ENCODE measurements at places on chromosomes 12 and 14.

DNA sequence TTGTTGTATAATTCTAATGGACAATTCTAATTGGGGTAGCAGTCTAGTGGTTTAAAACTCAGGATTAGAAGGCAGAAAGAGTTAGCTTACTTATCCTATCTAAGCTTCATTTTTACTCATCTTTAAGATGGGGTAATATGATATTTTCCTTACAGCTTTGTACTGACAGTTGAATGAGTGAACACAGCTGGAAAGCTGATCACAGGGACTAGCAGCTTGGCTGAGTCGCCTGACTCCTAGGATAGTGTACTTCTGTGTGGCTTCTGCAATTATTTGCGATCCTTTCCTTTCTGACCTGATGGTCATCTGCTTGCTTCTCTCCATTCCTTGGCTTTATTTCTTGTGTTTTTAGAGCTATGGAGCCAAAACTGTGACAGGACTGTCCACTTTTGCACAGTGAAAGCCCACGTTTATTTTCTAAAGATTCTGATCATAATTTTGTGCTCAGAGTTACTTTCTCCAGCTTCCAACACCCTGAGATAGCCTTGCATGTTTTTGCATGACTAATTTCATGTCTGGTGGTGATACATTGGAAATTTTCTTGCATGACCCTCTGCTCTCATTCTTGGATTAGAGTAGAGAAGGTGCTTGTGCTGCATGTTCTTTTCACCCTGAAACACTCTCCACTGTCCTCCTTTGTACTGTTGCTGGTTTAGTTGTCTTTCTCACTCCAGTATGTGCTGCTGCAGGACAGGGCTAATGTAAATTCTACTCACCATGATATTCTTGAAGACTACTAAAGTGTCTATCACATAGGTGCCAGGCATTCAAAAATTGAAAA lies 377.0 kb upstream of the ATP2B1 start:
- no peak for DNase-seq

- DNase-seq = no peak
Observed at GRCh38 chr12:33047666-33048065, 151.1 kb upstream of the PKP2 start.

DNA sequence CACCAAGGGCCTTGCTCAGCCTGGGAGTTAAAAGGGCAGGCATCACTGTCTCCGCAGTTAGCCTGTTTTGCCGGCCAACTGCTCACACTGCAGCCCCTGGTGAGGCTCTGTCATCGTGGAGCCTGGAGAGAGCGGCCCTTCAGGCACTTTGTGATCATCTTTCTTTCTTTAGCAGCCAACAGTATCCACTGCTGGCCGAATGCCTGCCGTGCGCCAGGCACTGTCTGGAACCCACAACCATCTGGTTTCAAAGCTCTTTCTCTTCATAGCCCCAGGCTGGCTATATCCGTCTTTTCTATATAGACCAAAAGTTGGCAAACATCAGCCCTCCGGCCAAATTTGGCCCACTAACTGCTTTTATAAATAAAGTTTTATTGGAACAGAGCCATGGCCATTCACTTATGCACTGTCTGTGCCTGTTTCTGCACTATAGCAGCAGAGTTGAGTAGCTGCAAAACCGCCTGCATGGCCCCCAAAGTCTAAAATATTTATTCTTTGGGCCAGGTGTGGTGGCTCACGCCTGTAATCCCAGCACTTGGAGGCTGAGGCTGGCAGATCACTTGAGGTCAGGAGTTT lies 29.5 kb downstream of the SLC8B1 start:
- no peak for DNase-seq

GRCh38 chr12:52086366-52086765 lies 6.9 kb downstream of the SMIM41 start:
- no peak for DNase-seq

DNA sequence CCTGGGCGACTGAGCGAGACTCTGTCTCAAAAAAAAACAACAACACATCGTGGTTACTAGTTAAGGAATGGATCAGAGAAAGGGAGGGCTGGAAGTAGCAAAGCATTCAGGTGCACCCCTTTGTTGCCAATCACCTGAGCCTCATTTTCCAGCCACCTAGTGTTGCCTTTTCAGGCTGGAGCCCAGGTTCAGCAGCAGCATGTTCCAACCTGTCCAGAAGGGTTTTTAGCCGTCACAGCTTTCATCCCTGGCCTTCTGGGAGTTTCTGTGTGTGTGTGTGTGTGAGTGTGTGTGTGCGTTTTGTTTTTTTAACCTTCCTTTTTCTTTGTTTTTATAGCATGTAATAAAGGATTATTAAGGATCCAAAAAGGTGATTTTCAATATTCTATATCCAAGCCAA lies 121.1 kb upstream of the ATF1 start:
- DNase-seq = no peak

GRCh38 chr12:3336606-3337311 lies 154.2 kb upstream of the PRMT8 start:
- DNase-seq = no peak

GRCh38 chr12:50574601-50575348 lies 70.0 kb downstream of the DIP2B start:
- no peak for DNase-seq

- DNase-seq = no peak
Observed at GRCh38 chr14:90513161-90514014, 116.6 kb downstream of the CALM1 start.

DNA sequence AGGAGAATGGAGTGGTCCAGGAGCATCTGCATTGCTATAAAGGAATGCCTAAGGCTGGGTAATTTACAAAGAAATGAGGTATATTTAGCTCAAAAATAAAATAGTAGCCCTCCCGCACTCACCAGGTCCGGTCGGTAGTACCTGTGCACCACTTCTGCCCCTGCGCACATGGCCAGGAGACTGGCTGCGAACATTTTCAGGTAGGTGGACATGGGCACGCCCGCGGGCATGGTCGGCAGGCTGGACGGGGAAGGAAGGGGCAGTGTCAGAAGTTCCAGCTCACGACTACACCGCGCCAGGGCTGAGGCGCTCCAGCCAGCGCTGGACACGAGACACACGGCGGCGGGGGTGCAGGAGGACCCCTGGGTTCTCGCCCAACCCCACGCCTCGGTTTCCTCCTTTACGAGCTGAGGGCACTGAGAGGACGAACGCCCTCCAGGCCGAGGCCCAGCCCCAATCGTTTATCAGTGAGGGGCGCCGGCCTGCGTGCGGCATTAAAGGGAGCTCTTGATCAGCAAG lies 9.1 kb upstream of the TDG start:
- DNase-seq = no peak

- no peak for DNase-seq
Observed at GRCh38 chr12:80634903-80635302, 72.5 kb upstream of the MYF6 start.

Measured in common myeloid progenitor, CD34-positive (primary cell).